Activated naive CD8-positive, alpha-beta T cell treated with anti-CD3 and anti-CD28 coated beads for 36 hours (primary cell): ENCODE measurements at places on chromosomes 4 and X. TPM values are rescaled to one million over a fixed set of nuclear protein-coding genes. Genes with fewer than 3 reads are reported as not detected.

Gene UGT2B11
- total RNA-seq: not detected

DNA sequence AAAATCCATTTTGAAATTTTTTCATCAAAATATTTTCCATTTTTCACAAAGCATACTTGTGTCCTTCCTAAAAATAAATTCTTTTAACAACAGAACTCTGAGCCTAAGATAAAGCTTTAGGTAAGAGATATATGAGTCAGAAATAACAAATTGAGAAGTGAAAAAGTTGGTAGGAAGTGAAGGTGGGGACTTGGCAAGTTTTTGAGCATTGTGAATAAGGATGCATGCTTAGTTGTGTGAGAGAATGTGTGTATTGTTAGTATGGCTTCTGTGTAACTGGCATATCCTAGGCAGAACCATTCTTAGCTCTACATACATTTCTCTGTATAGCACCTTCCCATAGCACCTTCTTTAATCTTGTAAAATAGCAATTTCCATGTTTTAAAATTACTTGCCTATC is 6.8 kb downstream of the ASB5 start:
- H3K4me3 ChIP-seq: no peak overlapping the region
- peaks cover 4% of the 10 kb centered on the region for H3K27me3 ChIP-seq
- no peak for DNase-seq
- H3K27ac ChIP-seq: no peak overlapping the region
- H3K36me3 ChIP-seq: no peaks in the 10 kb centered on the region

Gene PF4V1
- not detected for total RNA-seq

GRCh38 chr4:79991601-79992000 is 81.4 kb downstream of the ANTXR2 start:
- H3K4me3 ChIP-seq: no peak overlapping the region
- DNase-seq: no peak
- no peak overlapping the region for H3K27ac ChIP-seq
- H3K27me3 ChIP-seq: no peaks in the 10 kb centered on the region

DNA sequence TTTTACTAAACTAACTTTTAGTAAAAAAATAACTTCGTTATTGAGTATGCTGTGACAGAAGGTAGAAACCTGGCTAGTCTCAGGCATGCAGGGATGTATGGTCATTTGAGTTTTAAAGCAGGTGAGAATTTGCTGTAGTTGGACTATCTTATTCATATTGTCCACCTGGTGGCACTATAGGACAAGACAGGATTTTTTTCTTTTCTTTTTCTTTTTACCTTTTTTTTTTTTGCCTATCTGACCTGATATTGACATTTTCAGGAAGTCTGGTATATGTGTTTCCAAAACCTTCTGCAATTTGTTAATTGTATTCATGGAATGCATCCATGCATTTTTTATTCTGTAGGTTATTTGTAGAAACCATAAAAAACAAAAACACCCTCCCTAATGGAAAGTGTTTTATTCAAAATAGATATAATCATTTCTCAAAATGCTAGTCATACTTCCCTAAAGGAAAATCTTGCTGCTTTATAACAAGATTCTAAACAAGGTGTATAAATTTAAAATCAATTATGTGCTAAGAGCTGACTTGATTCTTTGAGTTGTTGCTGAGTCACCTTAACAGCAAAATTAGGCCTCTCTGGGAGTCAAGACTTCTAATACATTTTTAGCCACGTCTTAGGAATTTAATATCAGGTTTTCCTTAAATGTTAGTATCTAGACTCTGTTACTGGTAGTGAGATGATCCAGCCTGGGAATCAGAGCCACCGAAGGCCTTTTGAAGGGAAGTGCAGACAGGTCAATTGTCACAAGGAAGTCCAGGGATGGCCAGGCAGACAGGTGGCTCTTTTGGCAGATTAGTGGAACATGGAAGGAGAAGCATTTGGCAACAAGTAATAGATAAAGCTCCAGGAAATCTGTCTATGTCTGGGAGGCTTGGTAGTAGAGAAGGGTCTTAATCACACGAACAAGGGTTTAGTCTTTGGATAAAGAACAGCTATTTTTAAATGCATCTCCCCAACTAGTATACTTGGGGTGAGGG is 201.3 kb upstream of the GNPDA2 start:
- H3K36me3 ChIP-seq: no peaks in the 10 kb centered on the region
- H3K4me3 ChIP-seq: no peak overlapping the region
- no peaks in the 10 kb centered on the region for H3K4me1 ChIP-seq
- H3K27ac ChIP-seq: no peak overlapping the region
- no peaks in the 10 kb centered on the region for H3K27me3 ChIP-seq

Gene TMEM35A
- not detected for total RNA-seq

DNA sequence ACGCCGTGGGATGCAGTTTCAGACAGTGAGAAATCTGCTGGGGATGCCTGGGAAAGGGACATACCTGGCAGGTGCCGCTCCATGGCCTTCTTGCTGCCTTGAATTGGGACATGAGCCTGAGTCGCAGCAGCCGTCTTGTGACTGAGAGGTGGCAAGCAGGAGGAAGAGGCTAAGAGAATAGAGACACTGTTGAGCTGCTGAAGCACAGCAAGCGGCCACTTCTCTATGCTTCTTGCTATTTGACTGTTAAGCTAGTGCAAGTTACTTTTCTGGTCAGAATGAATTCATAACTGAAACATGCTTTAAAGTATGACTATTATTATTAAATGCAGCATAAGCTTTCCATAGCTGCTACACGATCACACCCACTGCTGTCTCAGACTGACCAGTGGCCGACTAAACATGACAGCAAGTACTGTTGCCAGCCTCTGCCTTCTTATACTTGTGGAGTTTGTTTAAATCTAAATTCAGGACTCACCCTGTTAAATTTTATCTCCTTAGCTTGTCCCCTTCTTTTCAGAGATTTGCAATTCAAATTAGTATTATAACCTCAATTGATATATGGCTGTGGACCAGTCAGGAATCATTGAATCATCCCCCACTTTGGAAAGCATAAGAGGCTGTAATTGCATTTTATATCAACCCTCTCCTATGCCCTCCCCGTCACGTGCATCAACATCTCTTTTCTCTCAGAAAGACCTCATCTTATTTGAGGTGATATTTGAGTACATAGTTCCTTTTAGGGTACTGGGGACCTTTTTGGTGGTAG is 24.8 kb upstream of the ACSL1 start:
- peaks cover 13% of the 10 kb centered on the region for H3K27me3 ChIP-seq
- H3K4me1 ChIP-seq: peaks cover 15% of the 10 kb centered on the region

Gene PPP4R3C
- not detected for total RNA-seq

DNA sequence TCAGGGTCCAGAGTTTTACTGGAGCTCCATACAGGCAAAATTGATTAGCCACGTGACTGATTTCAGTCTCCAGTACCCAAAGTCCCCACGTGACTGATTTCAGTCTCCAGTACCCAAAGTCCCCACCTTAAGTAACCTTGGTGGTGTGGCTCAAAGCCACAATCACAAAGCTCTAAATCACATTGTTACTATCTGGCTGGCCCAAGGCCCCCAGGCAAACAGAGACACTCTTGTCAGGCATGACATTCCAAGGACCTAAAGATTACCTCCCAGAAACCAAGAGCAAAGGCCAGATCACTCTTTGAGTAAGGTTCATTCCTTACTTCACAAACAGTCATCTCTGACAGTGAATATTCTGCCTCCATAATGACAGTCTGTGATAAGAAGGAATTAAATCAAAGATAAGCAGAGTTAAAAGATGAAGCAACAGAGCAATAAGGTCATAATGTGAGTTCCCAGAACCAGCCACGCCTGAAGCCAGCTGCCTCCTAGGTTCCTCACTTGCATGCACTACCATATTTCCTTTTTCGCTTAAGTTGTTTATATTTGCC is 78.5 kb downstream of the ANXA3 start:
- no peak for DNase-seq
- no peaks in the 10 kb centered on the region for H3K27me3 ChIP-seq
- no peaks in the 10 kb centered on the region for H3K36me3 ChIP-seq
- no peak overlapping the region for H3K4me3 ChIP-seq
- peaks cover 9% of the 10 kb centered on the region for H3K4me1 ChIP-seq
- no peak overlapping the region for H3K27ac ChIP-seq

Gene EGF
- not detected for total RNA-seq
